ENCODE measurements at places on chromosomes 7 and 10.

- peaks cover 7% of the 10 kb centered on the region for H3K27me3 ChIP-seq
- no peaks in the 10 kb centered on the region for H3K4me1 ChIP-seq
- no peaks in the 10 kb centered on the region for H3K36me3 ChIP-seq
- no peak overlapping the region for H3K4me3 ChIP-seq
- no peak for DNase-seq
- H3K27ac ChIP-seq: no peak overlapping the region
These were observed 518.9 kb downstream of the KCNMA1 start for GRCh38 chr10:77118603-77119282.

GRCh38 chr7:112447406-112447805, 2.9 kb upstream of the IFRD1 start:
- H3K4me1 ChIP-seq: peaks cover 31% of the 10 kb centered on the region
- peaks cover 2% of the 10 kb centered on the region for H3K36me3 ChIP-seq
- H3K4me3 ChIP-seq: no peak overlapping the region

DNA sequence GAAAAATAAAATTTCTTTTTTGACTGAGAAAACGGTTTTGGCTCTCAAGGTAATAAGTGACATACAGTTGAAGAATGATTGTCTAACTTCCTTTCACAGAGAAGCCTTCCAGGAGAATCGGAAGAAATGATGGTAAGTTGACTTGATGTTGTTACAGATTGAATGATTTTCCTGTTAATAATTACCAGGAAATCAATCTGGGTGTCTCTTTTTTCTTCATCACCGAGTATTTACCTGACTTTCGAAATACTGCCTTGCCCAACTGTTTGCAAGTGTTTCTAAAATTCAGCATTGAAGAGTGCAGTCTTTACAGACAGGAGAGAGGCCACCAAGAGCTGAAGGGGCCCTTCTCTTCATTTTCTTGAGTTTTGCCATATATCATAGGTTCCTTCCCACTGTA, 4.0 kb downstream of the ITIH2 start:
- H3K4me3 ChIP-seq: no peak overlapping the region
- no peak overlapping the region for H3K27ac ChIP-seq
- DNase-seq: no peak

DNA sequence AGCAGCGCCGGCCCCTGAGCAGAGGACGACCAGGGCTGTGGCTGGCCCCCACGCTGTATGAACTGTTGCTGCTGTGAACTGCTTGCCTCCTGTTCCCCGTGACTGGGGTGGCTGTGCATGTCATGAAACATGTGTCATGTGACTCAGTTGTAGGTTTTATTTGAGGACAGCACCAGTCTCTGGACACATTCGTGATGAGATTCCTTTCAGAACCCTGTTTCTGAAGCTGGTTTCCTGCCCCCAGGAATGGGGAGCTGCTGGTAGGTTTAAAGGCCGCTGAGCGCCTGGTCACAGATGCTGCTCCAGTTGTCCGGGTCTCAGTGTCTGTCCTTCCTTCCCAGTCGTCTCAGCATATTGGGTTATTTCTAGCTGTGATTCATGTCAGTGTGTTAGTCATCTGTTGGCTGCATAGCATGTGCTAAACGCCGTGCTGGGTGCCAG, 79.1 kb upstream of the PPIF start:
- H3K27me3 ChIP-seq: no peaks in the 10 kb centered on the region
- no peak overlapping the region for H3K4me3 ChIP-seq
- no peak overlapping the region for H3K27ac ChIP-seq
- no peaks in the 10 kb centered on the region for H3K36me3 ChIP-seq
- no peak for DNase-seq

GRCh38 chr10:6513476-6513875, 66.6 kb downstream of the PRKCQ start:
- H3K4me3 ChIP-seq: peak overlapping the region; percentile 17
- peak overlapping the region; percentile 78 for H3K27ac ChIP-seq
- peak; percentile 45 for DNase-seq
- peaks cover 81% of the 10 kb centered on the region for H3K36me3 ChIP-seq

GRCh38 chr10:80259405-80259871, 30.0 kb downstream of the MAT1A start:
- H3K4me3 ChIP-seq: no peak overlapping the region
- DNase-seq: no peak
- H3K36me3 ChIP-seq: no peaks in the 10 kb centered on the region
- peaks cover 9% of the 10 kb centered on the region for H3K4me1 ChIP-seq

DNA sequence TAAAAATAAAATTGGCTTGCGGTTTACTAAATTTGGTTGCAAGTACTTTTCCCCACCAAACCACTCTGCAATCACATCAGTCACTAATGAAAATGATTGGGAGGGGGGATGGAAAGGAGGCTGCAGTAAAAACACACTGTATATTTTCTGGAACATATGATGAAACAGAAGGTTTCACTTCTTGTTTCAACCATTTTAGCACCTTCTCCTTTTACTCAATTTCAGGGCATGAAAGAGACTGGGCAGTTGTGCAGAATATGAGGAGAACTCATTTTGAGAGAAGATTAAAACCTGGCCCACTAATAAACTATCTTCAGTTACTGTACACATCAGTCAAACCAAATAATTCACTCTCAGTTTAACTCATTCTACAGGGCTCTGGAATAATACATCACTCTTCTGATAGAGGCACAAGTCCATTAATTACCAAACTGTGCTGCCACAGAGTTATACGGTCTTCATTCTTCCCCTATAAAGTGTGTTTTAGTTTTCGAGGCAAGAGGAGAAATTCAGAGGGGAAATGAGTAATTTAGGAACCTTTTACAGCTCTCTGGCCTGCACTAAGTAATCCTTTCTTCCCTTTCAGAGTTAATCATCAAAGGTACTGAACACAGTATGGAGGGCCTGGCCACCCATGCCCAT, 25.5 kb downstream of the JAZF1 start:
- H3K36me3 ChIP-seq: no peaks in the 10 kb centered on the region
- H3K4me3 ChIP-seq: no peak overlapping the region
- no peak overlapping the region for H3K27ac ChIP-seq
- peak; percentile 20 for DNase-seq
- H3K27me3 ChIP-seq: peaks cover 17% of the 10 kb centered on the region
- H3K4me1 ChIP-seq: peaks cover 27% of the 10 kb centered on the region

GRCh38 chr10:87659571-87660483, at the start of gene PAPSS2:
PAPSS2 (plus strand) TSS chr10:87659878; CDS start chr10:87659982, 104 bp downstream.
- peak within 1 kb of the TSS; percentile 79 for H3K4me3 ChIP-seq
- peaks cover 4% of the 10 kb centered on the region for H3K4me1 ChIP-seq
- H3K27me3 ChIP-seq: peaks cover 45% of the 10 kb centered on the region
- no peaks in the 10 kb centered on the region for H3K36me3 ChIP-seq
- no peak within 1 kb of the TSS for H3K27ac ChIP-seq
- no peak for DNase-seq

DNA sequence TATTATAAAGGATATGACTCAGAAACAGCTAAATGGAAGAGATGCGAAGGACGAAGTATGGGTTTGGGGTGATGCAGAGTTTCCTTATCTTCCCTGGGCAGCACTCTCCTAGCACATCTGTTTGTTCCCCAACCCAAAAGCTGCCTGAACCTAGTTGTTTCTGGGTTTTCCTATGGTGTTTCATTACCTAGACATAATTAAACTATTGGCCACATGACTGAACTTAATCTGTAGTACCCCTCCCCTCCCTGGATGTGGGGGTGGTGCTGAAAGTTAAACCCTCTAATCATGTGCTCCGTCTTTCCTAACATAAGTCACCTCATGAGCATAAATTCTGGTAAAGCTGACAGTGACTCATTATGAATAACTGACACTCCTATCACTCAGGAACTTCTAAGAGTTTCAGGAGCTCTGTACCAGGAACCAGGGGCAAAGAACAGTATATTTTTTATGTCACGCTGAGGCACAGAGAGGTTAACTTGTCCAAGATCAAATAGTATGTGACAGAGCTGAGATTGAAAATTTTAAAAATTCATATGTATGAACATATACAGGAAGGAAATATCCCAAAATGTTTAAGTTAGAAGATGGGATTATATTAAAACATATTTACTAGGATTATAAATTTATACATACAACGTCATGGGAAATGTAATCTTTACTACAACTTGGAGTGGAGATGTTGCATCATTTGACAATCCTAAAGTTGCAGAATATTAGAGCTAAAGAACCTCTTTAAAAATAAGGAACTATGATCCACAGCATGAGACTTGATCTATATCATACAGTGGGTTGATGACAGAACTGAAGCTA, 4.8 kb downstream of the STRIP2 start:
- no peaks in the 10 kb centered on the region for H3K27me3 ChIP-seq
- H3K4me1 ChIP-seq: peaks cover 36% of the 10 kb centered on the region
- peak overlapping the region; percentile 38 for H3K27ac ChIP-seq
- H3K4me3 ChIP-seq: peak overlapping the region; percentile 32
- peak; percentile 84 for DNase-seq
- peaks cover 11% of the 10 kb centered on the region for H3K36me3 ChIP-seq

DNA sequence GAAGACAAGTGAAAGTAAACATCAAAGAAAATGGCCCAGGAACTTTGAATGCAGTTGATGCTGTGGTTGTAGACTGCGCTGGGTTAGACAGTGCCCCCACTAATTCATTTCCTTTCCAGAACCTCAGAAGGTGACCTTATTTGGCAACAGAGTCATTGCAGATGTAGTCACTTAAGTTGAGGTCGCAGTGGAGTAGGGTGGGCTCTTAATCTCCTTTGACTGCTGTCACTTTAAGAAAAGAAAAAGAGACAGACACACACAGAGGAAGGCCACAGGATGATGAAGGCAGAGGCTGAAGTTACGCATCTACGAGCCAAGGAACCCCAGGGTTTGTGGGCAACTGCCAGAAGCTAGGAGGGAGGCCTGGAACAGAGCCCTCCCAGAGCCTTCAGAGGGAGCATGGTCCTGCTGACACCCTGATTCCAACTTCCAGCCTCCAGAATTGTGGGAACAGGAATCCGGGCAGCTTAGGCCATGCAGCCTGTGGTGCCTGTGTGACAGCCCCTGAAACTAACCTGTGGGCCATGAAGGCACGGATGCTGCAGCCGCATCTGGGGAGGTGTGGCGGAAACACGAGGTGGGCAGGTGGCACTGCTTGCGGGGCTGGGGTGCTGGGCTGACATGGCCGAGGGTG, 107.6 kb downstream of the PRKAG2 start:
- peaks cover 31% of the 10 kb centered on the region for H3K4me1 ChIP-seq
- H3K36me3 ChIP-seq: peaks cover 4% of the 10 kb centered on the region
- peak overlapping the region; percentile 89 for H3K27ac ChIP-seq
- no peak for DNase-seq
- no peaks in the 10 kb centered on the region for H3K27me3 ChIP-seq
